Mucosa of gallbladder (tissue), 1 donor: ENCODE measurements at places on chromosomes 3 and 15. TPM values are rescaled to one million over a fixed set of nuclear protein-coding genes. Genes with fewer than 3 reads are reported as not detected.

DNA sequence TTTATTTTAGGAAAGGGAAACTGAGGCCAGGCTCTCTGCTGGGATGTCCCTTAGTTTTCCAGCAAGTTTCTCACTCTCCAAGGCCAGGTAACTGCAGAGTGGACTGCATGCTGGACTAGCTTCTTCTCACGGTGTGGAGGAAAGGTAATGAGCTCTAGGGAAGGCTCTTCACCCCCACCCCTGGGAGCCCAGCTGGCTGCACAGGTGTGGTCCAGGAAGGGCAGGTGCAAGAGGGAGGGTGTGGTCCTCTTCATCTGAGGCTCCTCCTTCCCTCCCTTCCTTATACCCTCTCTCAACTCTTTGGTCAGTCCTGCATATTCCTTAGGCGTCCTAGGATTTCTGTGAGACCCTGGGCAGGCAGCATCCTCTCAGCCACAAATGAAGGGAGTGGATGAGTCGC, 33.9 kb downstream of the RNU5B-1 start:
- no peak for DNase-seq

- no peak for DNase-seq
These were observed 89.5 kb downstream of the DHX30 start for GRCh38 chr3:47892286-47893040.

MESP1 gene
- total RNA-seq, result 4.6 TPM

DNA sequence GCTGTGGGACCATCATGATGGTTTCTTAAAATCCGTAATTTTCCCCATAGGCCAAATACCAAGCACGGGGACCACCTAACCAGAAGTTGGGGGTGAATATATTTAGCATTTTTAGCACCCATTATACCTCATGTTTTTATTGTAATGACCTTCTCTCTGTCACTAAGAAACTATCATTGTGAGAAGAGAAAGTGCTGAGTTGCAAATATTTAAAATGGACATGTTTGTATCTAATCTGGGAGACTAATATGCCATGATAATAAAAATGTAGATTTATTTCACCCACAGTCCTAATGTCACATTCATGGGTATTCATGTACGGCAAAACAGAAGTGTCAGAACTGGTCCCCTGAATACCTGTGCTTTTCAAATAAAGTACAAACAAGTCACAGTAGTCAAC, 398.9 kb upstream of the NR2F2 start:
- no peak for DNase-seq

GRCh38 chr15:42490671-42491538, at the start of gene ZNF106:
ZNF106 (minus strand) TSS chr15:42491141; CDS start chr15:42472289, 18,852 bp downstream.
- DNase-seq, result peak; percentile 88

DNA sequence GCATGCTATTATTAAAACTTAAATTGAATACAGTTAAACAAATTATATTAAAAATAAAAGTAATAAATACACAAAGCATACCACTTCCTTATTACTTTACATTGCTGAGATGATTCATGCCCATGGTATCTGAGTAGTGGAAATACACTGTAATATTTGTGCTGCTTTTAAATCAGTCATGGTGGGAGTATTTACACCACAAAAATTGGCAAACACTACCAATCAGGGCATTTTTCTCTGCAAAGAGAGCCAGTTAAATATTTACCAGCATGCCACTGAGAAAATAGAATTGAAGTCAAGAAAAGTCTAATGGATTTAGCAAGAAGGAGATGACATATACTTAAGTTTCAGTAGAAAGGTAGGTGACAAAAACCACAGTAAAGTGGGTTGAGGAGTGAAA, 19.6 kb downstream of the PPARG start:
- DNase-seq, result no peak

PRSS50 gene
- 0.17 TPM for total RNA-seq

- no peak for DNase-seq
These were observed 12.7 kb upstream of the ST3GAL6 start for GRCh38 chr3:98750276-98750919.

DNA sequence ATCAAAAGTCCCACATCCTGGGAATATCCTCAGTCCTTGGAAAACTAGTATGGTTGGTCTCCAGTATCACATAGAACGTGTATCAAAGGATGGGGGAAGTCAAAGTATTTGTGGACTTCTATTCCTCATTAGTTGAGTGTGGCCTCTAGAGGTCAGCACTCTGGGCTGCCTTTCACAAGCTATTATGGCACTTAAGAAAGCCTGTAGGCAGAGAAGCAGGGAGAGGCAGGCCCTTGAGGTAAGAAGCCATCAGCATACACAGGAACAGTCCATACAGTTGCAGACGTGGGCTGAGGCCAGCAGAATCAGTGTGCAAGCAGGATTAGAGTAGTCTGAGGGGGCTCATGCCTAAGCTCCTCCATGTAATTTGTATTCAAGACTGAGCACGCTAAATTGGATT, 341.7 kb downstream of the CLSTN2 start:
- no peak for DNase-seq

DNA sequence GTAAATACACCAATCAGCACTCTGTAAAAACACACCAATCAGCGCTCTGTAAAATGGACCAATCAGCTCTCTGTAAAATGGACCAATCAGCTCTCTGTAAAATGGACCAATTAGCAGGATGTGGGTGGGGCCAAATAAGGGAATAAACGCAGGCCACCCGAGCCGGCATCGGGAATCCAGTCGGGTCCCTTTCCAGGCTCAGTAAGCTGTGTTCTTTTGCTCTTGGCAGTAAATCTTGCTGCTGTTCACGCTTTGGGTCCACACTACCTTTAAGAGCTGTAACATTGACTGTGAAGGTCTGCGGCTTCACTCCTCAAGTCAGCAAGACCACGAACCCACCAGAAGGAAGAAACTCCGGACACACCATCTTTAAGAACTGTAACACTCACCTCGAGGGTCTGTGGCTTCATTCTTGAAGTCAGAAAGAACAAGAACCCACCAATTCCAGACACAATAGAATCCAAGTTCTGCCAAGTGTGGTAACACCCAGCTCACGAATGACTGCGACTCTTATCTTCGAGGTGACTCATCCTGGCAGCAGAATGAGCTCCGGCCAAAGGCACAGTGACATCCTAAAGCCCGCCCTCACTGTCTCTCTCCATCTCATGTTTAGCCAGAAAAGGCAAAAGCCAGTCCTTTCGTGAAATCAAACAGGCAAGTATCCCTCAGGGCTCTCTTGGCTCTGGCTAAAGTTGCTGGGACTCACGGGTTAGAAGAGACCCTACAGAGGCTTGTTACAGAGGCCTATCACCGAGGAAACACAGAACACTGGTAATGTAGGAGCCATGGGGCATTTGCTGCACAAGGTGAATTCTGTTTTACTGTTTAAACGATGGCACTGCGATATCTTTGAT, 155.2 kb downstream of the FAM43A start:
- peak; percentile 31 for DNase-seq

DNA sequence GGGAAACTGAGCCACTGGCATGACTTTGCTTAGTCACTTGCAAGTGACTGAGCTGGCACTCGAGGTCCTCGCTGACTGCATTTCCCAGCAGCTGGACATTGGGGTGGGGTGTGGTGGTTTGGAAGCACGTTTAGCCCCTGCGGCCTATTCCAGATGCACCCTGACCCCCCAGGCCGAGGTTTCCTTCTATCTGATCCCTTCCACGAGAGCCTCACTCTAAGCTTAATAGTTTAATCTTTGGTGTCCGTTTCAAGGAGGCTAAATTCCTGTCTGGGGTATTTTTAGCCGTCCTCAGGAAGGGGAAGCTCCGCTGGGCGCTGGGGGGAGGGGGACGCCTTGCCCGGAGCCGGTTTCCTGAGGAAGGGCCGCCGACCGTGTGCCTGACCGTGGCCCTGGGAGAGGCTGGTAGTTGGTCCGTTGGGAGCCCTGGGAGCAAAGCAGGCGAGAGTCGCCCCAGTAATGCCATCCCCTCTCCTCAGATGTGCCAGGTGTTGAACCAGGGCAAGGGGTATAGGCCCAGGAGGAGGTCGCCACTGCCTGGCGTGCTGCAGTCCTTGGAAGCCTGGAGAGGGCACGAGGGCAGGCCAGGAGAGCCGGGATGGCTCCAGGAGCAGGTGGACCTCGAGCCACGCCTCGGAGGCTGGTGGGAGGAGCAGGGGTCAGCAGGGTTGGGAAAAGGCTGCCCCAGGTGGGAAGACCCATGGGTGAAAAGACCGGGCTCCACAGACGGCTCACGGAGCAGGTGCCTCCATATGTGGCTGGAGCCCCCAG, 37.2 kb downstream of the IDH2 start:
- peak; percentile 46 for DNase-seq

GOLGA8T gene
- total RNA-seq, result 0.66 TPM

- DNase-seq, result no peak
These were observed 71.4 kb downstream of the FBXL22 start for GRCh38 chr15:63668601-63669000.

- DNase-seq, result no peak
These were observed 34.2 kb downstream of the KAT2B start for GRCh38 chr3:20074226-20075063.

VEPH1 gene
- 3.1 TPM for total RNA-seq
